ENCODE measurements at places on chromosomes 7 and 10.

GRCh38 chr7:32075612-32076011 is 5.4 kb upstream of the PDE1C start:
- DNase-seq, result no peak

- DNase-seq, result no peak
Observed at GRCh38 chr10:12869427-12869826, 132.1 kb downstream of the CCDC3 start.

DNA sequence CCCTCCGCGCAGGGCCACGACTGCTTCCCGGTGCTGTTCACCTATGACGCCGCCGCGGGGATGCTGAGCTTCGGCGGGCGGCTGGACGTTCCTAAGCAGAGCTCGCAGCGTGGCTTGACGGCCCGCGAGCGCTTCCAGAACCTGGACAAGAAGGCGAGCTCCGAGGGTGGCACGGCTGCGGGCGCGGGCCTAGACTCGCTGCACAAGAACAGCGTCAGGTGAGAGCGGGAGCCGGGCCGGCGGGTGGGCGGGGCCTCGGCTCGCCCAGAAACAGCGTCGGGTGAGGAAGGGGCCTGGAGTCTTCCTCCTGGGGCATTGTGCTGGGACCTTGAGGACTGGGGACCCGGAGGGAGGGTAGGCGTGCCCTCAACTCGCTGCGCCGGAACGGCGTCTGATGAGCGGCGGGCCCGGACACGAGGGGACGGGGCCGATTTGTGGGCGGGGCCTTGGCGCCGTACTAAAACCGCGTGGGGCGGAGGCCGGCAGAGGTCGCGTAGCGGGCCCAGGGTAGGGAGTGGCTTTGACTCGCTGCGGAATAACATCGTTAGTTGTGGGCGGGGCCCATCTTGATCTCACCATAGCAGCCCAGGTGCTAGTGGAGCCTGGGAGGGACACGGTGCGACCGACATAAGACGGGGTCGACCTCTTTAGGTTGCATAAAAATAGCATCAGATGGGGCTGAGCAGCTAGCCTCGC is 15.6 kb downstream of the PDAP1 start:
- peak; percentile 79 for DNase-seq

DNA sequence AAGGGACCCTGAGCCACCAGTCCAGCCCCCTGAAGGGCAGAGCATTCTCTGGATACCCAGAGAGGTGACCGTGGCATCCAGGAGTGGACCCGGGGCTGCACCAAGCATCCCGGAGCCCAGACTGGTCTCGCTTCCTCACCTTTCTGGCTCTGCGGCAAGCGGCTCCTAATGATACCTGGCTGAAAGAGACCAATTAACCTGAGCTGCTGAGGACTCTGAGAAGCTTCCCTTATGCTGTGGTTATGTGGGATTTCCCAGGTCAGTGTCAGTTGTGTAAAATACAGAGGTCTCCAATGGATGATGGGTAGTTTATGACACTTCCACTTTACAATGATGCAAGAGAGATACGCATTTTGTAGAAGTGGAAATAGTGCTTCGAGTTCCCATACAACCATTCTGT is 51.5 kb downstream of the PFKFB3 start:
- DNase-seq, result no peak

- no peak for DNase-seq
Observed at GRCh38 chr10:94183666-94184264, 179.0 kb downstream of the NOC3L start.

GRCh38 chr7:155351120-155351870 is 53.6 kb downstream of the INSIG1 start:
- no peak for DNase-seq

- DNase-seq, result no peak
Observed at GRCh38 chr7:28685242-28685643, 272.9 kb downstream of the TRIL start.

DNA sequence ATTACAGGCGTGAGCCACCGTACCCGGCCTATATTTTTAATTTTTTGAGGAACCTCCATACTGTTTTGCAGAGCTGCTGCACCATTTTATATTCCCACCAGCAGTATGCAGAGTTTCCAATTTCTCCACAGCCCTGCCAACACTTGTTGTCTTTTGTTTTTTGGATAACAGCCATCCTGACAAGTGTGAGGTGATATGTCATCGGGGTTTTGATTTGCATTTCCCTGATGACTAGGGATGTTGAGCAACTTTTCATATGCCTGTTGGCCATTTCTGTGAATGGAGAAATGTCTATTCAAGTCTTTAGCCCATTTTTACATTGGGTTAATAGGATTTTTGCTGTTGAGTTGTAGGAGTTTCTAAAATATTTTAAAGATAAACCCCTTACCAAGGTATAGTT is 22.2 kb downstream of the ENTPD7 start:
- DNase-seq, result no peak

GRCh38 chr7:22806752-22807151 is 15.9 kb downstream of the TOMM7 start:
- no peak for DNase-seq

DNA sequence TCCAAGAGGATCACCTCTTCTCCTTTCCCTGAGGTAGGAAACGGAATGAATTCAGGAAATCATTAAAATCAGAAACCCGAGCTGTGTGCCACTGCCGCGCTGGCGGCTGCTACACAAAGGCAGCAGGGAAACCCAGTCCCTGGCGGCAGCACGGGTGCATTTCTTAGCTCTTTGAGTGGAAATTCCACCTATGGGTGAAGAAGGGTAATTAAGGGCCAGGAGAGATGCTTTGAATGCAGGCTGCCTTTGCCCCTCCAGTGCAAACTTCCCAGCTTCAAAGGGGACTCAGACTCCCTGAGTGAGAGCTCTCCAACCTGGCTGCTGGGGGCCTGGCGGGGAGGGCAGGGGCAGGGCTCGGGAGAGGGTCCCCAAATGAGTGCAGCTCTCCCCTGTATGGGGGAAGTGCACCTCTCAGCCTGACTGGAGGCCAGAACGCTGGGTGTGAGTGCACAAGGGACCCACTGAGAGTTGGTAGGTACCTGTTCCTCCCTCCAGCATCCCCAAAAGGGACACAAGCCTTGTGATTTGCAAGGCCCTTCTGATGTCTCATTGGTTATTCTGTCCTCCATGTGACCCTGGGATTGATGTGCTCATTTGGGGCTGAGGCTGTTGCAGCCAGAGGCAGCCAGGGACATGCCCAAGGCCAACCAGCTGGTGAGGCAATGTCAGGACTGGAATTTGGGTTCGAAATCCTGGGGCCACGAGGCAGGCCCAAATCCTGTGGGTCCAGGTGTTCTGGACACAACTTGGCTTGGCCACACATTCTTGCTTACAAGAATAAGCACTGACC is 16.3 kb upstream of the ZMIZ1 start:
- DNase-seq, result peak; percentile 66

GRCh38 chr10:93790439-93790838 is 32.7 kb downstream of the LGI1 start:
- no peak for DNase-seq

- no peak for DNase-seq
Observed at GRCh38 chr7:136956232-136956631, 87.8 kb downstream of the CHRM2 start.

DNA sequence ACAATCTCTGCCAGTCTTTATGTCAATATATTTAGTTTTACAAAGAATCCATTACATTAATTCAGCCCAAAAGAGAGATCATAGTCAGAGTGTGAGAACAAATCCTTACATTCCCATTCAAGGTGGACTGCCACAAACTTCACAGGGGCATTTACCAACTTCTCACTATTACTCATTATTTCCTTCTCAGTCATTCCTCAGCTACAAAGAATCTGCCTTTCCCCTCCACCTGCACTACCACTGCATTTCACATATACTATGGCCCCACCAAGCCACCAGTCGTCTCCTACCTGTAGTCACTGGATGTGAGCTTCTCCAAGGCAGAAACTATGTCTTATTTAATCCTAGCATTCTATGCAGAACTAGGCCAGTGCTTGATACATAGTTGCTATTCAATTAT is 94.3 kb downstream of the USP6NL start:
- DNase-seq, result no peak

DNA sequence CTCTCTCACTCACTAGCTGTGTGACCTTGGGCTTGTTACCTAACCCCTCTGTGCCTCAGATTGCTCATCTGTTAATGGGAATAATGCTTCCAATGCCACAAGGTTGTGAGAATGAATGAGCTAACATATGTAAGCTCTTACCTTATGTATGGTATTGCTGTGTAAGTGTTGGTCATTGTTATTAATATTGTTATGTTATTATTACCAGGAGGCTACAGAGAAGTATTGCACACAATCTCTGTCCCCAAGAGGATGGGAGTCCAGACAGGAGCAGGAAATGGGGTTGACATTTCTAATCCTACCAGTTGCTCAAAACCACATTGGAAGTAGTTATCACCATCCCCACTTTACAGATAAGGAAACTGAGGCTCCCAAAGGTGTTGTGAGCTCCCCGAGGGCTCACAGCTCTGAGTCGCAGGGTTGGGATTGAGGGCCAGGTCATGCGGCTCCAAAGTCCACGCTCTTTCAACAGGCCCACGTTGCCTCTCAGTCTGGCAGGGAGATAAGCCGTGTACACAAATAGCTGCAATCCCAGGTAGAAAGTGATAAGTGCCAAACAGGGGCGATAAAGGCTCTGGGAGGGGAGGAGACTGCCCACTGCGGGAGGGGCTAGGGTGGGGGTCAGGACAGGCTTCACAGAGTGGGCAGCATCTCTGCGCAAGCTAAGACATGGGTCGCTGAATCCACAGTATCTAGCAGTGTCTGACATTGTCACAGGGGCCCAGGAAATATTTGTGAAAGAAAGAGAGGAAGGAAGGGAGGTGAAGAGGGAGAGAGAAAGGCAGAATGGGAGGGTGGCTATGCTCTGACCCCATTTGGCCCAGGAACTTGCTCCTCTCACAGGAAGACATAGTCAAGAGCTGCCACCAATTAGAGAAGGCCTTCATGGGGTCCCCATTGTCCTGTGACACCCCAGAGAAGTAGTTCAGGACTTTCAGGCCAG is 9.6 kb upstream of the ZMIZ1 start:
- no peak for DNase-seq

DNA sequence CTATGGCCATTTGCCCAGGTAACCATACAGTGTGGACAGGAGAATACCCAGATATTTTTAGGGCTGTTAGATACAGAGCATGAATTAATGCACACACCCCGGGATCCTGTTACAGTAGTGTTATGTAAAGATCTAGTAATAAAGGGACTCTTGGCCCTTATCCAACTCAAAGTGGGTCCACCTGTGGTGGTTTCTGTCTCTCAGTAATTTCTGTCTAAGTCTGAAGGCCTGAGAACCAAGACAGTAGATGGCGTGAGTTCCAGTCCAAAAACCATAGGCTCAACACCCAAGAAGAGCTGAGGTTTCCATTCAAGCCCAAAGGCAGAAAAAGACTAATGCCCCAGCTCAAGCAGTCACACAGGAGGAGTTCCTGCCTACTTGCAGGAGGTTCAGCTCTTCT is 277.7 kb downstream of the ZEB1 start:
- DNase-seq, result no peak

- no peak for DNase-seq
Observed at GRCh38 chr7:22457471-22457870, 42.5 kb downstream of the STEAP1B start.

- DNase-seq, result no peak
Observed at GRCh38 chr10:31578951-31579350, 259.9 kb downstream of the ZEB1 start.

DNA sequence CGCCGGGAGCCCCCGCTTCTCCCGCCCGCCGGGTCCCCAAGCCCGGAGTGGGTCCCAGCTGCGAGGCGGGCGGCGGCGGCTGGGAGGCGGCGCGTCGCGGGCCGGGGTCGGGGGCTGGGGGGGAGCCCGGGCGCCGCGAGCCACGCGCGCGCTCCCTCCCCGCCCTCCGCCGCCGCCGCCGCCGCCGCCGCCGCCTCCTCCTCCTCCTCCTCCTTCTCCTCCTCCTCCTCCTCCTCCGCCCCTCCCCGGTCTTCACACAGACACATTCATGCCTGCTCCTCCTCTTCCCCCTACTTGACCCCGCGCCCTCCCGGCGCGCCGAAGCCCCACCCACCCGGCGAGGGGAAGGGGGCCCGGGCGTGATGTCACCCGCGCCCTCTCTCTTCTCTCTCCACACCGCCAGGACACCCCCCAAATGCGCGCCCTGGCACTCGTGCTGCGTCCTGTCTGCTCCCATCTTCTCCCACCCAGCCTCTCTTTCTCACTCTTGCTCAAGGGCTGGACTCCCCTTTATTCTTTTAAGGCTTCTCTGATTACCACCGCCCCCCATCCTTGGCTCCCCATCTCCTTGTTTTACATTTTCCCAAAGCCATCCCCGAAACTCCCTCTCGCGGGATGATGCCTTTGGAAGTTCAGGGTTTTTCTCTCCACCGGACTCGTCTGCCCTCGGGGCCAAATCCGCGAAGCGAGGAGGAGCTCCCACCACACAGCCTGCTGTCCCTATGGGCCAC is 967 bp upstream of the GLI3 start:
- DNase-seq, result peak; percentile 58

- DNase-seq, result no peak
Observed at GRCh38 chr7:77536017-77536412, 1.1 kb upstream of the PTPN12 start.

GRCh38 chr7:82595176-82595575 is 151.6 kb upstream of the CACNA2D1 start:
- DNase-seq, result no peak

DNA sequence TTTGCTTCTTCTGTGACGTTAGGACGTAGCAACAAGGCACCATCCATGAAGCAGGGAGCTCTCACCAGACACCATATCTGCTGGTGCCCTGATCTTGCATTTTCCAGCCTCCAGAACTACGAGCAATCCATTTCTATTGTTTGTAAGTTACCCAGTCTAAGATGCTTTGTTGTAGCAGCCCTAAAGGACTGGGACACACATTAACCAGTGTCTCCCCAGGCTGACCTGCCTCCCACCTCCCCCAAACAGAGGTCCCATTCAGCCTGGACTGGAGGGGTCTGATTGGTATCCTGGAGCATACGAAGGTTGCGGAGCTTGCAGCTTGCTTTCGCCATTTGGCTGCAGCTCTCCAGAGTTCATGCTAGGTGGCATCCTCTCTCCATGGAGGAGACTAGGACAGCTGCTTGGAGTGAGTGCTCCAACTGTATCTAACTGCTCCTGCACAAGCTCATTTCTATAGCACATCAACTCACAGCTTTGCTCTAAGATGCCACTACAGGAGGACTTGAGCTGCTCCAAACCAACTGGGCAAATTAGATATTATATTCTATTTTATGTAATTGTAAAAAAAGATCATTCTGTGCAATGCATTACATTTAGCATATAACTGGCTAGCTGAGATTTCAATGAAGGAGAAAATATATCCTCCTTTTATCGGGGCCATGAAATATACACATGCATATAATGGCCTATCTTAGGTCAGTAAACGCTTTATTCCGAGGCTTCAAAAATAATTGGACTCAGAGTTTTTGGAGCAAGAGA is 8.0 kb upstream of the GRK5 start:
- peak; percentile 75 for DNase-seq
